AG20443 (cell line): ENCODE measurements at places on chromosomes 5 and 9.

- no peak for DNase-seq
Measured at GRCh38 chr9:115223471-115223870, 105.5 kb upstream of the TNC start.

DNA sequence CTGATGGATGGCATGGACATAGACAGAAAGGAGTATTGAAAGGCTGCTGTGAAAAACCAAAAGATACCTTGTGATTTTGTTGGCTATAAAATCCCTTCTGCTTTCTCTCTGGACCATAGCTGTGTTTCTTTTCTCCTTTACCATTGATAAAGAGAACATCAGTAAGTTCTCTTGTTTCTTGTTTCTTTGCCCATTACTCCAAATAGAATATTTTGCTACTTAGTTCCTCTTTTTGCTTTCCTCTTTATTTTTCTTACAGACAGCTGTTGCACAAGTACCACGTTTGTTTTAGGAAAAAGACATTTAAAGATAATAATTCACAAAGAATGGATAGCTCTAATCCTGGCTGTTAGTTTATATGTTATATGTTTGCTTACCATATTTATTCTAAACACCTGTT, 1129.2 kb downstream of the DTWD2 start:
- DNase-seq = no peak

DNA sequence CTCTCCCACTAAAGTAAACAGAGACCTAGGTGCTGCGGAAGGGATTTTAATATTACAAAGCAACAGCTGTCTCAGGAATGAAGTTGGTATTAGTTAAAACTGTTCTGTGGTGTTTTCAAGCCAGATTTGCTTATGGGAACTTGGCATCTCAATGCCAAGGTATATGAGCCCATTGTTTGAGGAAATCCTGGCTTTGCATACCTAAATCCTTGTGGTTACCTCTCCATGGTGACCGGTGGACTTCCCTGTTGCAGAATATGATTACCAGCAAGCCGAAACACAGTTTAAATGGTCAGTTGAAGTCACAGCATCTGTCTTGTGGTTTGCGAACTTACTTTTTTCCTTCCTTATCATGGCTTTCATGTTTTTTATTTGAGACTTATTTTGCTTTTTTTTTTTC, 62.3 kb upstream of the TXNDC8 start:
- DNase-seq = no peak

DNA sequence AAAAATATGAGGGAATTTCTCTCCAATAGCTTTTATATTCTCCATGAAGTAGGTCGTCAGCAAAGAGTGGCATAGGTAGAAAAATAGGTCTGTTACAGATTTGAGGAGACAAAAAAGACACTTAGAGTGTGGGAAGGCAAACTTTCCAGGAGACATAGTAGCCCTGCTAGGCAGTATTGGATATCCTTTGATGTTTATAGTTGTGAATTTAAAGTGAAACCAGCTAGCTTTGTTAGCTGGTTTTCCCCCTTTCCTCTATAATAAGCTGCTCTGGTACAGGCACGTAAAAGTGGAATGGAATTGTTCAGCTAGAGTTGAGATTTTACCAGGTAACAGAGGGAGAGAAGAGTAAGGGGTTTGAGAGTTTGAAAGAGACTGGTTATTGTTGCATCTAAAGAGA, 17.1 kb upstream of the APC start:
- DNase-seq = no peak

- DNase-seq = no peak
Measured at GRCh38 chr9:89311346-89312221, 589 bp downstream of the CKS2 start.

GRCh38 chr5:109767184-109767995, 77.7 kb downstream of the MAN2A1 start:
- no peak for DNase-seq

DNA sequence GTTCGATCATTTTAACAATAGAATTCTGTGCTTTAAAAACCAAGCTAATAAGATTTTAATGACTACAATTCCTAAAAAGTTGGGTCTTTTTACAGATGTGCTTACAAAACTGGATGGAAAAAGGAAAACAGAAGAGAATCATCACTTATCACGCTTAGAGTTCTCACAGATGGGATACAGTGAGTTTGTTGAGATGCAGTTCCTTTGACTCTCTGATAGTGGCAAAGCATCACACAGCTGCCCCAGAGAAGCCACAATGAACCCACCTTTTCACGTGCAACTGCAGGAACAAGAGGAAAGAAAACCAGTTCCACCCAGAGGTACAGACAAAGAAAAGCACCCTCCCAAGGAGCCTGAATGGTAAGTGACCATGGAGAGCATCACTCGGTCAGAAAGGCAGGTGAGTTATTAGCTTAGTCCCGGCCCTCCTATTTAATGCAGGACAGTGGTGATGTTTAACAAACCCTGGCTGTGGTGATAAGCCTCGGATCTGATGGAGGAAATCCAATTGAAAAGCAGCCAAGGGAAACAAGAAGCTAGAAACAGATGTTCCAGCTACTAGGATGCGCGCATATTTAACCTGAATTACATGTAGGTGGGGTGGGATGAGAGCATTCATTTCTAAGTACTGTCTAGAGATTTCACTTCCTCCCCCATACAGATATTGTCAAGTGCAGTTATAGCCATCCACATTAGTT, 167.7 kb downstream of the TARS1 start:
- no peak for DNase-seq

DNA sequence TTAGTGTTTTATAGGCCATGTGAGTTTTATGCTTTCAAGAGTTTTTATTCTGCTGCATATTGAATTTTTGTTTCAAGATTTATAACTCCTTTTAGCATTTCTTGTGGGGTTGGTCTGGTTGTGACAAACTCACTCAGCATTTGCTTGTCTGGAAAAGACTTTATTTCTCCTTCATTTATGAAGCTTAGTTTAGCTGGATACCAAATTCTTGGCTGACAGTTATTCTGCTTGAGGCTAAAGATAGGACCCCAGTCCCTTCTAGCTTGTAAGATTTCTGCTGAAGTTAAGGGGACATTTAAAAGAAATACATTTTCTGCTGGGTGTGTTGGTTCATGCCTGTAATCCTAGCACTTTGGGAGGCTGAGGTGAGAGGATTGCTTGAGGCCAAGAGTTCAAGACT, 36.8 kb downstream of the IQGAP2 start:
- DNase-seq = no peak

DNA sequence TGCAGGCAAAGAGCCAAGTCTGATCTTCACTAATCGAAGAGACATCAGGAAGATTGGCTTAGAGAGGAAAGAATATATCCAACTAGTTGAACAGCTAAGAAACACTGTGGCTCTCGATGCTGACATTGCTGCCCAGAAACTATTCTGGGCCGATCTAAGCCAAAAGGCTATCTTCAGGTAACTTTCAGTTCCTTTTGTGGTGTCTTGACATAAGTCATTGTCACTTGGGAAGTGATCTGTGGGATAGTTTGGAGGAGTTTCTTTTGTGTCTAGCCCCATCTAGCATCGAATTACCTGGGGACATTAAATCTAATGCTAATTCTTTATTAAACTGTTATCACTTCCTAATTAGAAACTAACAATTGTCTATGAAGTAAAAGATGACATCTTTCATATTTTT, 24.0 kb downstream of the VLDLR start:
- no peak for DNase-seq

DNA sequence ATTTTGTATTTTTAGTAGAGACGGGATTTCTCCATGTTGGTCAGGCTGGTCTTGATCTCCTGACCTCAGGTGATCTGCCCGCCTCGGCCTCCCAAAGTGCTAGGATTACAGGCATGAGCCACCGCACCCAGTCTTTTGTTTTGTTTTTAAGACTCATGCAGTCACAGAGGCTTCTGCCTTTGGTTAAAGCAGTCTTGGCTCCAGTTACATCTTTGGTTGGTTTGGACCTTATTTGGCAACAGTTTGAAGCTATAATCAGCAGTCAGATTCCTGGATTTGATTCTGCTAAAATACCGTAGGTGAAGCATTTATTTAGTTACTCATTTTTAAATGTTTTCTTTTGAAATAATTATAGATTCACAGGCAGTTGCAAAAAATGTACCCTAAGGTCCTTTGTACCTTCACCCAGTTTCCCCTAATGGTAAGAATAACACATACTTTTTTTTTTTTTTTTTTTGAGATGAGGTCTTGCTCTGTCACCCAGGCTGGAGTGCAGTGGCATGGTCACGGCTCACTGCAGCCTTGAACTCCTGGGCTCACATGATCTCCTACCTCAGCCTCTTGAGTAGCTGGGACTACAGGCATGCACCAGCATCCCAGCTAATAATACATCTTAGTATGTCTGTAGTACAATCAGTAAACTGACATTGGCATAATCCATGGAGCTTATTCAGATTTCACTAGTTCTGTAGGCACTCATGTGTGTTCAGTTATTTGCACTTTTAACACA, 15.7 kb downstream of the USP20 start:
- no peak for DNase-seq

- DNase-seq = no peak
Measured at GRCh38 chr5:35545190-35545589, 72.5 kb upstream of the SPEF2 start.

- DNase-seq = no peak
Measured at GRCh38 chr9:137069508-137070091, 757 bp downstream of the SAPCD2 start.

- DNase-seq = no peak
Measured at GRCh38 chr9:12964271-12964670, 189.5 kb downstream of the LURAP1L start.

DNA sequence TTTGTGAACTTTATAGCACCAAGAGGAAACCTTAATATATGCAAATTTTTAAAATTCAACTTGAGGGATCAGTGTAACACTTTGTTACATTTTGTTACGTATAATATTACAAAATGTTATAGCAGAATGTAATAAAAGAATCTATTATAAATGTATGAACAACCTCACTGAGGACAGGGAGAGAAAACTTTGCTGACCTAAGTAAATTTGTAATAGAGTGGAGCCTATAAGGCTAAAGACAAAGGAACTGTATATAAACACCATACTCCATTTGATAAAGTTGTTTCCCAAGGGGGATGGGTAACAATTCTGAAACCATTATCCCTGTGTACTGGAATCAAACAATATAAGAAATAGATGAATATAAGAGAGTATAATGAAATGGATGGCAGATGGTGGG, 77.3 kb downstream of the ANGPTL2 start:
- DNase-seq = no peak

DNA sequence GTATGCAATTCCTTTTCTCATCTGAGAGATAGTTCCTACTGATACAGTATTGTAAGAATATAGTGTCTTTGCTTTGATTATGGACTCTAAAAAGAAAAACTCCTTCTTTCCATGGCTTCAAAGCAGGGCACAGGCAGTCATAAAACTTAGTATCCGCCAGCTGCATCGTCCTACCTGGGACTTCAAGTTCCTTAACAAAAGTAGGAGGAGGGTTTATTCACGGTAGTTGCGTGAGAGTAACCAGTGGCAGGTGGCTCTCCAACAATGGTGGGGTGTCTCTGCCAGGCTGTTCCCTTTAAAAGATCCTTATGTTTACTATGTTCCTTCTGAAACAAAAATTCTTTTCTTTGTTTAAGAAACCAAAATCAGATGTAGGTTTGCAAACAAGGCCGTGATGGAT, 173.5 kb upstream of the DMAC1 start:
- DNase-seq = no peak

DNA sequence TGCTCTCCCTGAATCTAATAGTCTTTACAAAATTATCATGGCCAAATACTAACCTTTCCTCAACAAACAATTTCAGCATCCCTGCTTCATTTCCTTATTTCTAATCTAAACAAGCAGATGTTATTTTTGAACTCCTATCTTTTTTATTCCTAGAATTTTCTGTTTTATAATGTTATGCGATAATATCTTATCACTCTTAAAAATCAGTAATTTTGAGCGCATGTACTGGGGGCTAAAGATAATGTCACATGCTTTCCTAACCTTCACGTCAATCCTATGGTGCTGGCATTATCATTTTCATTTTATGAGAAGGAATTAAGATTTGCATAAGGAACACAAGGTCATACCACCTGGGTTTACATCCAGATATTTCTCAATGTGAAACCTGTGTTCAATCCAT, 648.0 kb downstream of the BRINP1 start:
- DNase-seq = no peak

- DNase-seq = no peak
Measured at GRCh38 chr5:163735069-163735468, 229.7 kb downstream of the MAT2B start.

- peak; percentile 35 for DNase-seq
Measured at GRCh38 chr9:98081477-98082219, 25.1 kb downstream of the NANS start.

- DNase-seq = no peak
Measured at GRCh38 chr5:167793700-167794099, 497.7 kb upstream of the WWC1 start.

- no peak for DNase-seq
Measured at GRCh38 chr9:98472216-98472615, 216.8 kb upstream of the TBC1D2 start.

- no peak for DNase-seq
Measured at GRCh38 chr9:20125727-20126126, 336.9 kb upstream of the SLC24A2 start.

DNA sequence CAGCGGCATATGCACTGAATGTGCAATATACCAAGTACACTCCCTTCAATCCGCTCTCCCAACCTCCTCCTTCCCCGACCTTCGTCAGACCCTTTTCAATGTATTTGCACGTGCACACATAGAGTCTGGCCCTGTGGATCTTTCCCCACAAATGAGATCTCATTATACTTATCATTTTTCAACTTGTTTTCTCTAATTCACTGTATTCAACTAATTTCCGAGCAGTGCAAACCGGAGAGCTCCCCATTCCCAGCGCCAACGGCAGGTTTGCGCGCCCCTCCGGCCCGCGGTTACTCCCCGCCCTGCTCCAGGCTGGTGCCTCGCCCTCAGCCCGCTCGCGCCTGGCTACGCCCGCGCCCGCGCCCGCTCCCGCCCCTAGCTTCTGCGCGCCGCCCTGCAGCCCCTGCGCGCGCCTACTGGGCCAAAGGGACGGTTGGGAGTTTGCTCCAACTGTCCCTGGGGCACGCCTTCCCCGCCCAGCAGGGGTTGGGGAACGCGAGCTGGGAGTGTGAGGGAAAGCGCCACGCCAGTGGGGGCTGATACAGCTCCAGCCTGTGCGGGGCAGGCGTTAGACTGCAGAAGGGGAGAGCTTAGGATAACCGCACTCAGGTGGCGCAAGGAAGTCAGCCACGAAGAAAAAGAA, 3.3 kb upstream of the CDC20B start:
- peak; percentile 53 for DNase-seq

GRCh38 chr5:51895834-51896233, 512.6 kb downstream of the ISL1 start:
- DNase-seq = no peak

DNA sequence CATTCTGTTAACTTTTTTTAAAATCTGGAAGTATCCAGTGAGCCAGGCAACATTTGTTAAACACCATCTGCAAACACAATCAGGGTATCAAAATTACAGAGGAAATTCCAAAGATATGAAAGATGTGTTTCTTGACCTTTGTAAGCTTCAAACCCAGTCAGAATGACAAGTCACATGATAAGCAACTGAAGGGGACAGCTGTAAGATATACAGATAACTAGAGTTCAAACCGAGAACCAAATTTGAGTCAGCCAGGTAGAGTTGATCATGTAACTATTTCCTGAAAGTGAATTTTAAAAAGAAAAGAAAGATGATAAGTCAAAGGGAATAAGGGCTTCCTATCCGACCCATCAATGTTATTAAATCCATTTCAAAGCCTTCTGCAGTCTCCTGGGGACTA, 196.2 kb downstream of the DEPDC1B start:
- DNase-seq = no peak
